ENCODE measurements at places on chromosomes 5 and 9.

GRCh38 chr5:516338-516925 is 7.8 kb downstream of the SLC9A3 start:
- no peak for DNase-seq

GRCh38 chr5:156093024-156093423 is 233.9 kb upstream of the SGCD start:
- no peak for DNase-seq

DNA sequence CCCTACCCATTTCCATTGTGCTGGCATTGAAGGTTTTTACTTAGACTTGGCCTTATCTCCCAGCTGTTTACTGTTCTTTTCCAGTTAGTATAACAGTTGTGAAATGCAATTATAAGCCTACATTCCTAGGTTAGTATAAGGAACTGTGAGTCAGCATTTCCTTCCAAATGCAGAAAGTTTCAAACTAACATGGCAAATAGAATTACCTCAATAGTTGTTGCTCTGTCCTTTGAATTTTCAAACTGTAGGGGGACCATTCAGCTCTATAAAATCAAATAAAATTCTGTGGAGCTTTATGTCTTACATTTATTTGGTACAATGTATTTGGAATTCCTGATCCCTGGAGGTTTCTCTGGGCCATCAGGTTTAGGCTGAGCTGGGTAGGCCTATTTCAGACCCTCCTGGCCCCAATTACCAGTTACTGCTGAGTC is 47.2 kb downstream of the ARHGEF28 start:
- DNase-seq: no peak

DNA sequence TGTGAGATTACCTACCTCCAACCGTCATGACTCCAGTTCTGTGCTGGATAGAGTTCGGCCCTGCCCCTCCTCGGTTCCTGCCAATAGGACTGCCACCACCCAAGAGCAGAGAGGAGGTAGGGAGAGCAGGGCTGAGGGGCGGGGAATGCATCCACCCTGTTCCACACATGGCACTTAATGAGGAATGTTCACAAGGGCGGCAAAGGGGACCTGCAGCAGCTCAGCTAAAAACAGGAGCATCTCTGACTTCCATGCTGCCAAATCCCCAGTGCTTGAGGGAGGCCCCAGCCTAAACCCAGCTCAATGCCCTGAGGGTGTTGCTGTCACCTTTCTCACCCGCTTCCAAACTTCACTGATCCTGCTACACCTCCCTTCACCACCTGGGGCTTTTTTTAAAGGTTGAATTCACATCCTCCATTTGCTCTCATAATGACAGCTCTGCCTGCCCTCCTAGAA is 7.8 kb upstream of the DELE1 start:
- no peak for DNase-seq

GRCh38 chr9:85514256-85514655 is 227.5 kb downstream of the AGTPBP1 start:
- no peak for DNase-seq

DNA sequence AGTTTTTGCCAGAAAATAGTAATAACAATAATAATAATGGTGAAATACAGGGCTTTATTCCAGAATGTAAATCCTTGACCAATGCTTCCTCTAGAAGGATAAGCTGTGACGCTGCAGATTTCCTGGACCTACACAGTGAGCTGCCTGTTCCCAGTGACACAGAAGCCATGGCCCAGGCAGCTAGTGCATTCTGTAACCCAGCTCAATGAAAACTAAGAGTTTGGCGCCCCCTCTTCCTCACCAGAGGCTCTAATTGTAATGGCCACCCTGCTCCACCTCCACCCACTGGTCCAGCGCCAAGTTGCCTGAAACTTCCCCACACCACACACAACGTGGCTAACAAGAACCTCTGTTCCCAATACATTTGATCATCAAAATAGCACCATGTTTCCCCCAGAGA is 248.1 kb downstream of the CETN3 start:
- no peak for DNase-seq

DNA sequence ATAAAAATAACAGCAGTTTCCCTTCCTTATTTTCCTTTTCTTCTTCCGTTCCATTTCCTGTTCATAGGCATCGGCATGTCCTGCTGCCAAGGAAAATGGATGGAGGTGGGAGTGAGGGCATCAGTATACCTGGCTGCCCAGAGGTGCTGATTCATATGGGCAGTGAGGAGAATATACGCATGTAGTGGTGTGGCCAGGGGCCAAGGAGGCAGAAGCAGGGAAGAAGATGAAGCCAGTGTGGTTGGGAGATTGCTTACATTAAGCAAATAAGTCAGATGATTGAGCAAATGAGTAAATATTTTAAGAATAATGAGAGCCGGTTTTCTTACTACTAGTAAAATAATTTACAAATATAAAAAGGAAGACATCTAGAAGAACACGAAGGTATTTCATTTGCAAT is 344.9 kb upstream of the PAPPA start:
- no peak for DNase-seq

DNA sequence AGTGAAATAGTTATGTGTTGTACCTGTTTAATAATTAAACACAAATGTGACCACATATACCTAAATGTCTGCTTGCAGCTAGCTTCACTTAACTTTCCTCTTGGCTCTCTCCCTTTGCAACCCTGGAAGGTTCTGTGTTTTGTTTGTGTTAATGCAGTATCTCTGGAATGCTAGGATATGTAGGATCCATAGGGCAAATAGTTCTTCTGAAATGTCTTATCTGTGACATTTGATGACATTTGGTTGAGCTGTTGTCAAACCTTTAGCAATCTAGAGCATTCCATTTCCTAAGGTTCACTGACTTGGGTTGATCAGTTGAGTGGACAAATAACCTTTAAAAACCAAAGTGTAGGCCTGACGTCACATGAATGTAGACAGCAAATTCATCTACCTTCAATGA is 21.8 kb downstream of the CTNNA1 start:
- no peak for DNase-seq

GRCh38 chr5:168353216-168353957 is 61.9 kb downstream of the WWC1 start:
- DNase-seq: no peak

All from esophagus squamous epithelium (tissue), 5 donors.